ENCODE measurements at places on chromosomes 13 and 19.

DNA sequence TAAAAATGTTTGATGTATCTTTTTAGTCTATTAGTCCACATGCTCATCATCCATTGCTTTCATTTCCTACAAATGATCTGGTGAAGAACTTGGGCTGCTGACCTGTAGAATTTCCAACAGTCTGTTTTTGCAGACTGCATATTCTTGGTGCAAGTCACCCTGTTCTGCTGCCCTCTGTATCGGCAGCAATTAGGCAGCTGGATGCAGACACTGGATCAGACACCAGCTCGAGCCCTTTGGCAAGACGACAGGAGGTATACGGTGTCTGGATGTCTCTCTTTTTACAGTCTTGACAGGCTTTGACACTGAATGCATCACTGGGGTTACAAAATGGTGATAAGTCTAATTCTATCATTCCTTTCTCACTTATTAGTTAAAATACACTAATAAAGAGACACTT is 21.8 kb downstream of the MTRF1 start:
- no peak for DNase-seq

GRCh38 chr13:25280396-25280795 is 6.9 kb downstream of the MTMR6 start:
- no peak for DNase-seq

GRCh38 chr13:46343279-46343994 is 43.6 kb downstream of the RUBCNL start:
- no peak for DNase-seq

- DNase-seq = no peak
These were observed 100.1 kb downstream of the ERCC5 start for GRCh38 chr13:102945886-102946285.

DNA sequence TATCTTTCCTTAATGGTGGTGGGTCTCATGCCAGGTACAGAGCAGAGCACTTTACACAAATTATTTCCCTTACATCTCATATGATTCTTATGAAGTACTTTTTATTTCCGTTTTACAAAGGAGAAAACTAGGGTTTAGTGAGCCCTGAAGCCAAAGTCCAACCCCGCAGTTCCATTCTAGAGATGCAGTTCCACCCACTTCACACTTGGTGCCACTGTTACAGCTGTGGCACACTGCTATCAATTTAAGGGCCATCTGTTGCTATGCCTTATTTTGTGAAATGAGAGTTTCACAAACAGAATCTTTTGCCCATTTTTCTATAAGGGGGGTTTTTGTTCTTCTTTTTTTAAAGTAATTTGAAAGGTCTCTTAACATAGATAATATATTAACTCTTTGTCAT is 12.9 kb downstream of the MIPEP start:
- DNase-seq = no peak

GRCh38 chr13:27971776-27972477 is 2.8 kb upstream of the CDX2 start:
- DNase-seq = no peak

GRCh38 chr19:15247107-15248014 is 15.1 kb upstream of the EPHX3 start:
- DNase-seq = no peak
